ENCODE measurements at places on chromosomes 7 and 10. TPM values are rescaled to one million over a fixed set of nuclear protein-coding genes. Genes with fewer than 3 reads are reported as not detected.

Gene NUDT13
- 2.2 TPM for total RNA-seq

Gene MYL10
- total RNA-seq: not detected

Gene COL13A1
- 1.0 TPM for total RNA-seq

DNA sequence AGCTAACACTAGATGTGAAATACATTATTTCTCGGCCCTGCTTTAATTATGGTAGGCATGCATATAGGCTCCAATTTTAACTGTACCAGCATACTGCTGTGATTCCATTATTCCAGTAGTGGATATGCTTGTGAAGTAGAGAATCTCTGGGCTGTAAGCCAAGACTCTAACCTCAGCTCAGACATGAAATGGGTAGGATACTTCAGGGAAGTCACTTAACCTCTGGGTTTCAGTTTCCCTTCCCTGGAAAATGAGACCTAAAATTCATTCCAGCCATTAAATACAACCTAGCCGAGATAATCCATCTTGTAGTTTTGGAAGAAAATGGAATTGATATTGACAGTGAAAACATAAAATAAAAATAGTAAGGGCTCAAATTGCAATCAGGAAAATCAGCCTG is 59.6 kb upstream of the TRIL start:
- DNase-seq: no peak

- no peak for DNase-seq
Observed at GRCh38 chr10:58477902-58478301, 34.8 kb upstream of the BICC1 start.

GRCh38 chr10:120019568-120019967 is 127.0 kb downstream of the SEC23IP start:
- no peak for DNase-seq

DNA sequence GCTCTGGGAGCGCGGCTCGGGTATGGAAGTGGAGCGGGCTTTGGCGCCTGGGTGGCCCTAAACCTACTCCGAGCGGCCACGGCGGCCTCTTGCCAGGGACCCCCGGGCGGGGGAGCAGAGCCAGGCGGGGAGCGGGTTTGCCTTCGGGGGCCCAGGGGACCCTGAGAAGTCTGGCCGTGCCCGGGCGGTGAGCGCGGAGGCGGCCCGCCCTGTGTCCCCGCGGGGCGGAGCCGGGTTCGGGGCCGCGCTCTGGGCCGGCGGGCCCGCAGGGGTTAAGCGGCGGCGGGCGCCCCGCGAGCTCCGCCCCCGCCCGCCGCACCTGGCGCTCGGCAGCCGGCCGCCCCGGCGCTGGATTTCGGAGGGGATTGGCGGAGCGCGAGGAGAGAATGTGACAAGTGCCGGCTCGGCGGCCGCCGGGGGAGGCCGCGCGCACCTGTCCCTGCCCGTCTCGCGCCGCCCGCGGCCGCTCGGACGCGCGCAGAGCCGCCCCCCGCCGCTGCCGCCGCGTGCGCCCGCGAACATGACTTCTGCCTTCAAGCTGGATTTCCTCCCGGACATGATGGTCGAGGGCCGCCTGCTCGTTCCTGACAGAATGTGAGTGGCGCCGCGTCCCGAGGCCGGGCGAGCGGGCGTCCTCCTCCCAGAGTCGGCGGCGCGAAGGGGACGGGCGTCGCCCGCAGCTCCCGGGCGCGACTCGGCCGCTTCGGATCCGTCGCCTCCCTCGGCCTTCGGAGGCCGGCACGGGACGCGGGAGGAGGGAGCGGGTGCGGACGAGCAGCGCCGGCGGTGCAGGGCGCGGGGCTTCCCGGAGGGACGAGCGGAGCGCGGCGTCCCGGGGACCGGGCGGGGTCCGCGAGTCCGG is at the start of gene CELF2:
CELF2 (plus strand) TSS at position 303 of the 862 bp plus-strand sequence; CDS start at position 521, 218 bp downstream.
- DNase-seq: peak; percentile 74

DNA sequence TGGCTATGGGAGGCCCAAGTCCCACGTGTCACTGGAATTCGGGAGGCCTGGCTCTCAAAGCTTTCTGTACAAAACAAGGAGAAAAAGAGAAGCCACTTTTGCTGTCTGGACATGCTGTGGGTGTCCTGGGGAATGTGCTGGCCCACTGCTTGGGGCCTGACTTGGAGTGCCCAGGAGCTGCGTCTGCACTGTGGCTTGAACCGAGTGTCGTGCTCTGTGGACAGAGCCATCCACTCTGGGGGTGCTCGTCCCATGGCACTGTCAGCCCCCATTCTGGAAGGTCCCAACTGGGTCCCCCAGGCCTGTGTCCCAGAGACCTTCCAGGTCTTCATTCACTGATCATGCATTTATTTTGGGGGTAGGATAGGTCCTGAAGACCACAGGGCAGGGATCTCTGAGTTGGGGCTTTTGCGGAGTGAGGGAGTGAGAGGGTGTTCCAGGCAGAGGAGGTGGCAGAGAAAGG is 138.0 kb downstream of the LHPP start:
- no peak for DNase-seq

DNA sequence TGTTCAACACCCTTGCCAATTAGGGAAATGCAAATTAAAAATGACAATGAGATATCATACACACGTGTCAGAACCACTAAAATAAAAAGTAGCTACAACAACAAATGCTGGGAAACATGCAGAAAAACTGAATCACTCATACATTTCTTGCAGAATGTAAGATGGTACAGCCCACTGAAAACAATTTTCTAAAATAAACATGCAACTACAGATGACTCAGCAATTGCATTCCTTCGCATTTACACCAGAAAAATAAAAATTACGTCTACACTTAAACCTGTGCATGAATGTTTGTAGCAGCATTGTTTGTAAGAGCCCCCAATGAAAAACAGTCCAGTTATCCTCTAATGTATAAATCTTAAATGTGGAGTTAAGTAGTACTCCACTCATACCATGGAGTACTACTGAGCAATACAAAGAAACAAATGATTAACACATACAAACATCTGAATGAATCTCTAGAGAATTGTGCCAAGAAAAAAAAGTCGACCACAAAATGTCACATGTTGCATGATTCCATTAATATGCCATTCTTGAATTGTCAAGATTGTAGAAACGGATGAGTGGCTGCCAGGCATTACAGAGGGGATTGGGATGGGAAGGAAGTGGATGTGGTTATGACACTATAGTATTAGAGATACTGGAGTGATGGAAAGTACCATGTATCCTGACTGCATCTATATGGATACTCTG is 134.6 kb upstream of the NPSR1 start:
- DNase-seq: no peak

DNA sequence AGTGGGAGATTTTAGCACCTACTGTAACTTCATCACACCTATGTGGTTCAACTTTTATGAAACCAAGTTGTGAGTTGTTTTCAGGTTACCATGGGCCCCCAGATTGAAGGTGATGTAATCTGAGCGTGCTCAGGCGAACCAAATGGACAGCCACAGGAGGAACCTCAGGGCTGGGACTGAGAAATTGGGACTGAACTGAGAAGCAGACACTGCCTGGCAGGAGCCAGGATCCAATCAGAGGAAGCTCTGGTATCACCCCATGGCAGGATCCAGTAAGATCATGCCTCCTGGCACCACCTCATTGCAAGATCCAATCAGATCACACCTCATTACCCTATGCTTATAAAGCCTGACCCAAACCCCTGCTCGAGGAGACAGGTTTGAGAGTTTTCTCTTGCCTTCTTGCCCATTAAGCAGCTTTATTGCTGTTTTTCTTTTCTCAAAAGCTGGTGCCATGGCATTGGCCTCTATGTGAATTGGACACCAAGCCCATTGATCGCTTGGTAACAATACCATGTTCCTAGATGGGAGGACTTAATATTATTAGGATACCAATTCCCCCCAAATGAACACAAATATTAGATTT is 43.2 kb upstream of the GDF10 start:
- no peak for DNase-seq

- no peak for DNase-seq
Observed at GRCh38 chr7:25855854-25856782, 295.9 kb upstream of the NFE2L3 start.

DNA sequence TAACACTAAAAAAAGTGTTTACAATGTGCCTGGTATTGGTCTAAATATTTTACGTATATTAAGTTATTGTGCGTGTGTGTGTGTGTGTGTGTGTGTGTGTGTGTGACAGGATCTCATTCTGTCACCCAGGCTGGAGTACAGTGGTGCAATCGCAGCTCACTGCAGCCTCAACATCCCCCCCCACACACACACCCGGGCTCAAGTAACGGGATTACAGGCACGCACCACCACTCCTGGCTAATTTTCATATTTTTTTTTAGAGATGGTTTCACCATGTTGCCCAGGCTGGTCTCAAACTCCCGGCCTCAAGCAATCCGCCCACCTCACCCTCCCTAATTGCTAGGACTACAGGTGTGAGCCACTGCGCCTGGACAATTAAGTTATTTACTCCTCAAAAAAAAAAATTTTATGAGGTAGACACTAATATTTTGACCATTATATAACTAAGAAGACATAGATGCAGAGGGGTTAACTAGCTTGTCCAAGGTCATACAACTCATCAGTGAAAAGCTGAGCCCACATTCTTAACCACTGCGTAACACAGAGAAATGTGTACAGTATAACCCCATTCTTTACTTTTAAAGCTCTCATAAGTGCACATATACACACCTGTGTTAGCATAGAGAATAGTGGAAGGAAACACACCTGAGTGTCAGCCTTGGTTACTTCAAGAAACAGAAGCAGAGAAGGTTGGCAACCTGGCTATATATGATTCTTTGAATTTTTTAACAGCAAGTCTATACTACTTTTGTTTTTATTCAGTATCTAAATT is 35.0 kb downstream of the DNAJC12 start:
- DNase-seq: no peak

DNA sequence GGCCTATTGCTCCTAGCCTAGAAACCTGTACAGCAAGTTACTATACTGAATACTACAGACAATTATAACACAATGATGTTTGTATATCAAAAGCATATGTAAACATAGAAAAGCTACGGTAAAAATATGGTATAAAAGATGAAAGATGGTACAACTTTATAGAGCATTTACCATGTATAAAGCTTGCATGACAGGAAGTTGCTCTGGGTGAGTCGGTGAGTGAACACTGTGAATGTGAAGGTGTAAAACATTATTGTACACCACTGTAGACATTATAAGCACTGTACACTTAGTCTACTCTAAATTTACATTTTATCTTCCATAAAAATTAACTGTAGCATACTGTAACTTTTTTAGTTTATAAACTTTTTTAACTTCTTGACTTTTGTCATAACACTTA is 674.3 kb upstream of the ZWINT start:
- no peak for DNase-seq

- DNase-seq: no peak
Observed at GRCh38 chr10:10520491-10521385, 496.9 kb upstream of the CELF2 start.

- no peak for DNase-seq
Observed at GRCh38 chr7:70739646-70740210, 392.2 kb upstream of the GALNT17 start.

DNA sequence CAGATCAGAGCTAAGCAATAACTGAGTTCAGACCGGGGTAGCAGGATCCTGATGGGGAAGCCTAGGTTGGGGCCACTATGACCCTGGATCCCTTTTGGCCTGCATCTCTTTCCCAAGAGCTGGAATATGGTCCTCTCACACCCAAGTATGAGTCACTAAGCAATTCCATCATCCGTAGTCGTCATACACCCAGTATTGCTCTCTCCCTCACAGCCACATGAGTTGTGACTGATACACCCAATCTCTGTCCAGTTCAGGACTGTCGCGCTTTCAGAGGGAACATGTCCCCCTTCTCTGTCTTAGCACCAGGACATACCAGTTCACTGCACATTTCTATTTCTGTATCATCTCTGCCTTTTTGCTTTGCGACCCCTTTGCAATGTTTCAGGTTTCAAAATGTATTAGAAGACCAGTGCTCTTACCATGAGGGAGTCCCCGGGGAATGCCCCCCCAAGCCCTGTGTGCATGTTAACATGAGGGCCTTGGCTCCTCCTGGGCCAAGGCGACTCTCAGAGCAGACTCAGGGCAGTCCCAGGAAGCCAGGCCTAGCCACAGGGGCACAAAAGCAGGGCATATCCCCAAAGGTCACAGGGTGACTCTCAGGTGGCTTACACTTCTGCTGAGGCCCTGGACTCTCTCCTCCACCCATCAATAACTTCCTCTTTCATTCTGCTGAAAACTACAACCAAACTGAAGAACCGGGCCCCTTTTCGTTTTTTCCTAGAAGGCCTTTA is 75.3 kb upstream of the SAMD8 start:
- no peak for DNase-seq

GRCh38 chr7:115679976-115680375 is 350.6 kb downstream of the TFEC start:
- DNase-seq: no peak

DNA sequence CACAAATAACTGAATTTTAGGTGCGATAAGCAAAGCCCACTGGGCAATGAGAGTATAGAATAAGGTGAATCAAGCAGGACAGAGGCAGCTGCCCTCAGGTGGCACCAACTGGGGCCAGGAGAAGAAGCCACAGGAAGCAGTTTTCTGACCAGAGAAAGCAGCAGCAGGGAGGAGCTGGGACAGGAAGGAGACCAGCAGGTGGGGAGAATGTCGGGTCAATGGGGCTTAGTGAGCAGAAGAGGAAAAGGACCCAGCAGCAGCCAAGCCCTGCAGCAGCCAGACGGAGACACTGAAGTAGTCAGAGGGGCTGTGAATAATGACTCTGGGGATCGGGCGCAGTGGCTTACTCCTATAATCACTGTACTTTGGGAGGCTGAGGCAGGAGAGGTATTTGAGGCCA is 209.6 kb upstream of the SH2B2 start:
- no peak for DNase-seq

DNA sequence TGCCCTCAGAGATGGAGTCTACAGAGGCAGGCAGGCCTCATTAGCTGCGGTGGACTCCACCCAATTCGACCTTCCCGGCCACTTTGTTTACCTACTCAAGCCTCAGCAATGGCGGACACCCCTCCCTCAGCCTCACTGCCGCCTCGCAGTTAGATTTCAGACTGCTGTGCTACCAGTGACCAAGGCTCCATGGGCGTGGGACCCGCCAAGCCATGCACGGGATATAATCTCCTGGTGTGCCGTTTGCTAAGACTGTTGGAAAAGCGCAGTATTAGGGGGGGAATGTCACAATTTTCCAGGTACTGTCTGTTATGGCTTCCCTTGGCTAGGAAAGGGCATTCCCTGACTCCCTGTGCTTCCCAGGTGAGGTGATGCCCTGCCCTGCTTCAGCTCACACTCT is 252.3 kb downstream of the ARL4A start:
- DNase-seq: no peak

DNA sequence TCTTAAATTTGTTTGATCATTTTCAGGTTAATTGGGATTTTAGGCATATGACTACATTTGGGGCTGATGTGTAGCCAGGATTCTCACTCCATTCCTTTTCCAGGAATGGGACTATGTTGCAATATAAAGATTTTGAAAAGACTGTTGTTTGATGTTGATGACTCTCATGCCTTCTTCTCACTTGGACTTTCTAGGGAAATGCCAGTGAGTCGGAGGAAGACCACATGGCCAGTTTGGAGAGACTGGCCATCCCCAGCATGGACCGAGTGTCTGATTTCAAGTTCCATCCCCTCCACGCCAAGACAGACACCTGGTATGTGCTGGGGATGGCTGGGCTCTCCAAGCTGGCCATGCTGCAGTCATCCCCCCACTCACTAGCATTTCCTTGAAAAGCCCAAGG is 5.5 kb downstream of the IGFBP3 start:
- DNase-seq: no peak

Data from sciatic nerve (tissue), 2 donors.